ENCODE measurements at places on chromosomes 6 and 20. TPM values are rescaled to one million over a fixed set of nuclear protein-coding genes. Genes with fewer than 3 reads are reported as not detected.

Gene MAD2L1BP
- 48.5 TPM for total RNA-seq

Gene ACTR5
- total RNA-seq, result 7.5 TPM

Gene SCAND1
- total RNA-seq, result 64.8 TPM

Gene TTBK1
- not detected for total RNA-seq

Gene HLA-DPB1
- total RNA-seq, result 26.8 TPM

Gene FBXO5
- 4.5 TPM for total RNA-seq

Gene LEMD2
- total RNA-seq, result 41.4 TPM

Gene GJA1
- 574 TPM for total RNA-seq

Gene FAM83C
- under 0.01 TPM for total RNA-seq

Gene MYLIP
- 13.6 TPM for total RNA-seq

Gene CCM2L
- total RNA-seq, result not detected

Gene MRPS26
- total RNA-seq, result 35.5 TPM

Gene MYB
- 0.28 TPM for total RNA-seq

Gene PTK6
- not detected for total RNA-seq

Gene HRH3
- not detected for total RNA-seq

Gene FAM83D
- 3.7 TPM for total RNA-seq

Gene TPBG
- 61.9 TPM for total RNA-seq

Gene ZBTB46
- 4.8 TPM for total RNA-seq

Gene SYCP2
- 1.1 TPM for total RNA-seq

Gene COMMD7
- 26.5 TPM for total RNA-seq

Gene FUT9
- total RNA-seq, result not detected

Gene KCNK15
- 0.19 TPM for total RNA-seq

Gene SYCP2L
- total RNA-seq, result not detected

Gene SNAP25
- total RNA-seq, result 0.77 TPM

Gene CLIC5
- not detected for total RNA-seq

Gene ROS1
- total RNA-seq, result under 0.01 TPM

Gene MTCH1
- 300 TPM for total RNA-seq

Gene ESR1
- total RNA-seq, result 1.1 TPM

Gene HLA-DQA1
- total RNA-seq, result not detected

All from regular cardiac myocyte (primary cell).